ENCODE measurements at places on chromosomes 7 and 10. TPM values are rescaled to one million over a fixed set of nuclear protein-coding genes. Genes with fewer than 3 reads are reported as not detected.

The RPA3 gene
- total RNA-seq, result 73.6 TPM

The FGFBP3 gene
- 2.1 TPM for total RNA-seq

The MARVELD1 gene
- 51.1 TPM for total RNA-seq

The CCDC146 gene
- 0.60 TPM for total RNA-seq

The SPDYE11 gene
- total RNA-seq, result not detected

The CFTR gene
- not detected for total RNA-seq

The RBP4 gene
- total RNA-seq, result 4.9 TPM

The RSU1 gene
- 100.0 TPM for total RNA-seq

The ZNF138 gene
- 3.0 TPM for total RNA-seq

The OR2A1 gene
- total RNA-seq, result not detected

The DOCK1 gene
- total RNA-seq, result 20.8 TPM

The TNS3 gene
- total RNA-seq, result 70.2 TPM

The TRA2A gene
- 81.9 TPM for total RNA-seq

The SPDYE16 gene
- total RNA-seq, result not detected

The PRRT4 gene
- 0.26 TPM for total RNA-seq

The IGFBP3 gene
- total RNA-seq, result 156 TPM

The RARRES2 gene
- total RNA-seq, result not detected

The ELMO1 gene
- total RNA-seq, result 4.0 TPM

The FAM13C gene
- total RNA-seq, result 0.16 TPM

The TAF5 gene
- 3.6 TPM for total RNA-seq

The RELN gene
- total RNA-seq, result 0.04 TPM

The P4HA1 gene
- total RNA-seq, result 22.4 TPM

The ATP5MK gene
- total RNA-seq, result 473 TPM

The LDB1 gene
- total RNA-seq, result 35.0 TPM

The AKR1D1 gene
- 0.08 TPM for total RNA-seq

The EIF4EBP2 gene
- total RNA-seq, result 17.3 TPM

The NEBL gene
- total RNA-seq, result 14.0 TPM

The ARHGAP12 gene
- total RNA-seq, result 21.3 TPM

The COL17A1 gene
- total RNA-seq, result 2.2 TPM

The MUC3A gene
- 13.2 TPM for total RNA-seq

The C10orf143 gene
- total RNA-seq, result 0.66 TPM

The ASB15 gene
- total RNA-seq, result not detected

The ACTA2 gene
- total RNA-seq, result 21.8 TPM
